ENCODE measurements at places on chromosomes 16 and 17.

DNA sequence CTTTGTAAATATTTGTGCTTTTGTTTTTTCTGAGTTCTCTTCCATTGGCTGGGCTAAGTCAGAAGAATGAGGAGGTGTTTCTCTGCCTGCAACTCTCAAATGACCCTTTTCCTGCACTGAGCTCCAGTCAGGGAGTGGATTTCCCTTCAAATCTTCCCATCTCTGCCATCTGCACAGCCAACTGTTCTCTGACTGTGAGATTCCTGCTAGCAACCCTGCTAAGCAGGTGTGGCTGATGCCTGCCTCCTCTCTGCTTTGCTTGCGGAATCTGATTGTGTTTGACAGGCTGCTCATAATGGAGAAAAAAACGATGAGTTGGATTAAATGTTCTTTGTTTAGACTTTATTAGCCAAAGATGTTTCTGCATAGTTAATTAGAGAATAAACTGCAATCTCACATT, 519.8 kb downstream of the TMEM114 start:
- DNase-seq, result no peak

DNA sequence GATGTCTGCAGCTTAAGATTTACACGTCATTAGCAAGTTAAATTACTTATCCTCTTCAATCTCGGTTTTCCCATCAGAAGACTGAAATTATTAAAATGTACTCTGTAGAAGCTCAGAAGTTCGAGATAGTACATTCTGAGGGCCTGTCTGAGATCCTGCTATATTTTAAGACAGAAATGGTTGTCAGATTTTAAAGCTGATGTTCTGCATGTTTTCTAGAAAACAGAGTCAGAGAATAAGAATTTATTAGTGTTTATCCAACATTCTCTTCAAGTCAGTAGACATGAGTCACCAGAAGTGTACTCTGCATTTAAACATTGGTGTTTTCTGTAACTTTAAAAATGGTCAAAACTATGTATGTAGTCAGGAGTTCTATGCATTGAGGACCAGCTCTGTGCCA, 155.2 kb upstream of the MYOCD start:
- no peak for DNase-seq

DNA sequence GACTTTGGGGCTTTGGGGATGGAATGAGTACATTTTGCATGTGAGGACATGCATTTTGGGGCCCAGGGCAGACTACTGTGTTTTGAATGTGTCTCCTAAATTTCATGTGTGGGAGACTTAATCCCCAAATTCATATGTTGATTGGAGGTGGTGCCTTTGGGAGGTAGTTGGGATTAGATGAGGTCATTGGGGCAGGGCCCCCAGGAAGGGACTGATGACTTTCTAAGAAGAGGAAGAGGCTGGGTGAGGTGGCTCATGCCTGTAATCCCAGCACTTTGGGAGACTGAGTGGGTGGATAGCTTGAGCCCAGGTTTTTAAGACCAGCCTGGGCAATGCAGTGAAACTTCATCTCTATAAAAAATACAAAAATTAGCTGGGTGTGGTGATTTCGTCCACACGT, 42.8 kb upstream of the RAI1 start:
- DNase-seq, result no peak

GRCh38 chr17:8141045-8141444, 11.2 kb downstream of the PER1 start:
- no peak for DNase-seq

- DNase-seq, result no peak
Measured at GRCh38 chr17:2368359-2368758, 31.1 kb downstream of the SGSM2 start.

DNA sequence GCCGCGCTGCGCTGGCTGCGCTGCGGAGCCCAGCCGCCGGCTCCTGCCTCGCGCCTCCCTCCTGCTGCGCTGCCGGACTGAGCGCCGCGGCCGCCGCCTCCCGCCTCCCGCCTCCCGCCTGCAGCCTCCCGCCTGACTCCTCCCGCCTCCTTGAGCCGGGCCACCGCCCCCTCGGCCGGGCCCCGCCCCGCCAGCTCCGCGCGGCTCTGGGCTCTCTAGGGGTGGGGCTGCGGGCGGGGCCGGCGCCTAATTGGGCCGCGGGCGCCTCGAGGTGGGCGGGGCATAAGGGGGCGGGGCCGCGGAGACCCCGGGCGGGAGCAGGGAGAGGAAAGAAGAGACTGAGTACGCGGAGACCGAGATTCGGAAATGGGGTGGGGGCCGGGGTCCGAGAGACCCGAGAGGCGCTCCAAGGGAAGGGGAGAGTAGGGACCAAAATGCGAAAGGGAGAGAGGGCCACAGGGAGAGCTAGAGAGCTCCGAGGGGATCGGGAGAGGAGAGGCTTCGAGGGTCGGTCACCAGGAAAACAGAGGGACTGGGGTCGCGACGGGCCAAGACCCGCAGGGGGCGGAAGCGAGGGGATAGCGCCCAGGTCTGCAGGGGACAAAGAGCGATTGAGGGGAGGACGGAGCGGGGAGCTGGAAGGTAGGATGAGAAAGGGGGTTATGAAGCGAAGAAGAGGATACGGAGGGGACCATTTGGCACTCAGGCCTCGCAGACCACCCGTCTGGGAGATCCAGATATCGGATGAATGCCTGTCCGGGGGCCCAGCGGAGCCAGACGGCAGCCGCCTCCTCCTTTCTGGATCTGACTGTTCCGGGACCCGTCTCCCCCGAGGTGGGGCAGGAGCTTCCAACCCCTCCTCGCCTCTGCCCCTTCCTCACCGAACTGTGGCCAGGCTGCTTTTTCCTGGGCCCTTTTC, at the start of gene C1QL1:
TSS of gene C1QL1 (minus strand) at position 79 of the 919 bp plus-strand sequence. CDS start 255 bp downstream, outside the sequence.
- DNase-seq, result peak; percentile 85

DNA sequence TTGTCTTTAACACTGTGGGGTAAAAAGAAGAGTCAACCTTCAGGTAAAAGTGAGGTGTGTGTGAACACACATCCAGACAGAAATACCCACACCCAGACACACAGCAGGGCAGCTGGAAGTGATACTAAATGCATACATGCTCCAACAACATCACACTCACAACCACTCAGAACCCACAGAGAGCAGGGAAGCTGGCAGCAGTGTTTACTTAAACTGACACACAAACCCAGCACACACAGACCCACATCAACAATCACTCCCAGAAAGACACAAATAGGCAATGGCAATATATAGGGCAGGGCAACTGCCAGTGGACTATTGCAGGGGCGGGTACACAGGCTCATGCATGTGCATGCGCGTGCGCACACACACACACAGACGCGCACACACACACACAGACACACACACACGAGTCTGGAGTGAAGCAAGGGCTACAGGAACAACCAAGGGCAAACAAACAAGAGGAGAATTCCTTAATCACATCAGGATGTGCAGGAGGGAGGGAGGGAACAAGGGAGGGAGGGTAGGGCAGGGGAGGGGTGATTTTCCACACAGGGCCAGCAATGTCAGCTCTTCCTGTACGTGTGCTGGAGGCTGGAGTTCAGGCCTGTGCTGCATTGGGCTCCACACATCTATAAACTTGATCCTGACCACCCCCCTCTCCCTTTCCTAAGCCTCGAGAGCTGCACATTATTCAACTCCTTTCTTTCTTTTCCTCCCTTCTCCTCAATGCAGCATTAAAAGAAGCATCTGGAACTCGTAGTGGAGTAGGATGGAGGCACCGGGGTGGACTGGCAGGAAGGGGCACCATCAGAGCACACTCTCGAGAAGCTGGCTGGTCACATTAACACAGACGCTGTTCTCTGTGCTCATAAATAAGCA, 30.1 kb downstream of the HIC1 start:
- DNase-seq, result no peak

GRCh38 chr17:40750391-40750790, 4.7 kb downstream of the KRT25 start:
- no peak for DNase-seq

DNA sequence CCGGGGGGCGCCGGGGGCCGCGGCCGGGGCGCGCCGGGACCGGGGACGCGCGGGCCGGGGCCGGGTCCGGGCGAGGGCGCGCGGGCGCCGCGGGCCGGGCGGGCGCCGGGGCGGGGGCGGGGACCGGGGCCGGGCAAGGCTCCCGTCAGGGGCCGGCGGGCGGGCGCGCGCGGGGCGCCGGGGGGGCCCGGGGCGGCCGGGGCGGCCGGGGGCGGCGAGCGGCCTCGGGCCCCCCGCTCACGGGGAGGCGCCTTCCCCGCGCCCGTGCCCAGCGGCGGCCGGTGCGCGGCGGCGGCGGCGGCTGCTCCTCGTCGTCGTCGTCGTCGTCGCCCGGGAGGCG, 563 bp downstream of the ZCCHC14 start:
- no peak for DNase-seq

DNA sequence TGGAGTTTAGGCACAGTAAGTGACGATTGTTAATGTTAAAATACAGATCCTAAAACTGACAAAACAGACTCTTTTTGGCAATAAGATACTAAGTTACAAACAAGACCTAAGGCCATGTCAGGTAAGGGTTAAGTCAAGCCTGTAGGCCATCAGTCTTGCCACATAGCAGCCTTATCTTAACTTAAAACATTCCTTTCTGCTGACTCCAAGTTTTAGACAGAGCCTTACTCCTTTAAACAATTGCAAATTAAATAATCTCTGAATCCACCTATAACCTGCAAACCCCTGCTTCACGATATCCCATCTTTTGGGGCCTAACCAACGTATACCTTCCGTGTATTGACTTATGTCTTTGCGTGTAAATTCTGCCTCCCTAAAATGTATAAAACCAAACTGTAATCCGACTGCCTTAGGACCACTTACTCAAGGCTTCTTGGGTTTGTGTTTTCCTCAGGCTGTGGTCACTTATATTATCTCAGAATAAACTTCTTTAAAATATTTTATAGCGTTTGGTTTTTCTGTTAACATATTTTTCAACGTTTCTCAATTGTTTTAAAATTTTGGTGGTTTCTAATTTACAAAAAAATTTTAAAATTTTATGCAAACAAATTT, 64.4 kb downstream of the EFCAB5 start:
- DNase-seq, result no peak

GRCh38 chr16:10265770-10266615, 83.8 kb upstream of the GRIN2A start:
- no peak for DNase-seq

GRCh38 chr17:41651625-41652460, 27.5 kb upstream of the KRT17 start:
- no peak for DNase-seq

GRCh38 chr16:49096176-49096945, 185.3 kb downstream of the CBLN1 start:
- DNase-seq, result no peak

DNA sequence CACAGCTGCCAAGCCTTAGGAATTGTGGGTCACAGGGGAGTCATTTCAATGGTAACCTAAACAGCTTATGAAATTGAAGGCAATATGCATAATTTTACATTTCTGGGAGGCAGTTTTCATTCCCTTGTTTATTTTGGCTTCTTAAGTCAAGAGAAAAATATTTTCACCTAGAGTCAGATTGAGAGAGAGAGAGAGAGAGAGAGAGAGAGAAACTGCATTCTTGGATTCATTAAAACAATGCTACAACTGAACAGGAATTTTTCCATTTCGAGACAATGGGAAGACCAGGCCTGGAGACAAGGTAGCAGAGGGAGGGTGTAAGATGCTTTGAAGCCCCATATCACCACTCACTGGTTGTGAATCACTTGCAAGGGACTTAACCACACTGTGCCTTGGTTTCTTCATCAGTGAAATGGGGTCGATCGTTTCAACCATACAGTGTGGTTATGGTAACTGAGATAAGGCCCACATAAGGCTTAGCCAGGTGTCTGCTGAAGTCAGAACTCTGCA, 224.7 kb upstream of the IRX3 start:
- no peak for DNase-seq

DNA sequence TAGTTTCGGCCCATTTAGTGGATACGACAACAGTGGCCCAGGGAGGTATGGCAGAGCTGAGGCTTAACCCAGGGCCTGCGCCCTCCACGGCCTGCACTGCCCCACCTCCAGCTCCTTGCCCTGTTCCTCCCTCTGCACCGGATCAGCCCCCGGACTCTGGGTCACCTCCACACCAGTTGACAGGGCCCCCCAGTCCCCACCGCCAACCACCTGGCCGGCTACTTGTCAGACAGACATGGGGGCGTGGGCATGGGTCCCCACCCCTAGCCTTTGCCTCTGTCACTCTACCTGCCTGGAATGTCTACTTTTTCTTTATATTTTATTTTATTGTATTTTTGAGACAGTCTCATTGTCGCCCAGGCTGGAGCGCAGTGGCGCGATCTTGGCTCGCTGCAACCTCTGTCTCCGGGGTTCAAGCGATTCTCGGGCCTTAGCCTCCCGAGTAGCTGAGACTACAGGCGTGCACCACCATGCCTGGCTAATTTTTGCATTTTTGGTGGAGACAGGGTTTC, 3.0 kb upstream of the ACTG1 start:
- no peak for DNase-seq

DNA sequence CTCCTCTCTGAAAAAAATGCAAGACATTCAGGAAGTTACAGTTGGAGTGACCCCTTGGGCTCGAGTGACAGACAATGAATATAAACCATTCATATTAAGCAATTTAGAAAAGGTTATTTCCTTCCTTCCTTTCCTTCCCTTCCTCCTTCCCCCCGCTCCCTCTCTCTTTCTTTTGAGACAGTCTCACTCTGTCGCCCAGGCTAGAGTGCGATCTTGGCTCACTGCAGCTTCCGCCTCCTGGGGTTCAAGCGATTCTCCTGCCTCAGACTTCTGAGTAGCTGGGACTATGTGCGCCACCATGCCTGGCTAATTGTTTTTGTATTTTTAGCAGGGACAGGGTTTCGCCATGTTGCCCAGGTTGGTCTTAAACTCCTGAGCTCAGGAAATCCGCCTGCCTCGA, 13.2 kb downstream of the PSMD12 start:
- no peak for DNase-seq

GRCh38 chr16:28298511-28298878, 6.2 kb downstream of the SBK1 start:
- no peak for DNase-seq

- no peak for DNase-seq
Measured at GRCh38 chr16:89971495-89972243, 23.1 kb downstream of the DEF8 start.

DNA sequence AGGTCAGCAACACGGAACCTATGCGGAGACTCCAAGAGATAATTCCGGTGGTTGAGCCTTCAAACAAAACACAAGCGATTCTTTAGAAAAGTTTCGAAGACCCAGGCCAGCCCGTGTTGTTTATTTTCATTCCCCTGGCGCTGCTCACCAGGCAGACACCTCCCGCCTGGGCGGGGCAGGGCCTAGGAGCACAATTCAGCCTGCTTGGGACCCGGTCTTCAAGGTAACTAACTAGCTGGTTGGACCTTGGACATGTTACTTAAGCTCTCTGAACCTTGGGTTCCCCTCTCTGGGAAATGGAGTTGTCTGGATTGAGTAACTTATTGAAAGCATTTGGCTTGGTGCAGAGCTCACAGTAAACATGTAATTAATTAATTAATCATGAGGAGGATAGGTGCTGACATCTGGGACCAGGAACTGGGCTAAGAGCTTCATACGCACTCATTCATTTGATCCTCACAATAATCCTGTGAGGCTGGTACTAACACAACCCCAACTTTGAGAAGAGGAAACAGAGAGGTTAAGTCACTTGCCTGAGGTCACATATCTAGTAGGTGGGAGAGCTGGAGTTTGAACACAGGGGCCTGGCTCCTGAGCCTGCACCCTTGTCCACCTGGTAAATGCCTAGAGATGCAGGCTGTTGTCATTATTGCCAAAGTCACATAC, 125.3 kb upstream of the SMURF2 start:
- DNase-seq, result no peak

- no peak for DNase-seq
Measured at GRCh38 chr17:32285746-32286517, 20.3 kb downstream of the RHBDL3 start.

All from activated T-cell treated with anti-CD3 and anti-CD28 coated beads for 1 hour (primary cell).